ENCODE measurements at places on chromosomes 6 and 20.

DNA sequence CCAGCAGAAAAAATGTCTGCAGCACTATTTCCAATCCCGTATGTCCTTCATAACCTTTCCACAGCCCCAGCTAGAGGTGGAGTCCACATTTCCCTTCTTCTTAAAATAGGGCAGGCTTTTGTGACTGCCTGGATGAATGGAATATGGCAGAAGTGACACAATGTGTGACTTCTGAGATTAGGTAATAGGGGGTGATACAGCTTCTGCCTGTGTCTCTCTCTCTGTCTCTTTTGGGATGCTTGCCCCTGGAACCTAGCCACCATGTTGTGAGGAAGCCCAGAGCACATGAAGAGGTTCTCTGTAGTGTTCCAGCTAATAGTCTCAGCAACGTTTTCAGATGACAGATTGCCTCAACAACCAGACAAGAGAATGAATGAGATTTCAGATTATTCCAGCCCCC, 51.4 kb downstream of the CLIC5 start:
- DNase-seq, result no peak

GRCh38 chr20:9043364-9043763, 25.5 kb upstream of the PLCB4 start:
- DNase-seq, result no peak

DNA sequence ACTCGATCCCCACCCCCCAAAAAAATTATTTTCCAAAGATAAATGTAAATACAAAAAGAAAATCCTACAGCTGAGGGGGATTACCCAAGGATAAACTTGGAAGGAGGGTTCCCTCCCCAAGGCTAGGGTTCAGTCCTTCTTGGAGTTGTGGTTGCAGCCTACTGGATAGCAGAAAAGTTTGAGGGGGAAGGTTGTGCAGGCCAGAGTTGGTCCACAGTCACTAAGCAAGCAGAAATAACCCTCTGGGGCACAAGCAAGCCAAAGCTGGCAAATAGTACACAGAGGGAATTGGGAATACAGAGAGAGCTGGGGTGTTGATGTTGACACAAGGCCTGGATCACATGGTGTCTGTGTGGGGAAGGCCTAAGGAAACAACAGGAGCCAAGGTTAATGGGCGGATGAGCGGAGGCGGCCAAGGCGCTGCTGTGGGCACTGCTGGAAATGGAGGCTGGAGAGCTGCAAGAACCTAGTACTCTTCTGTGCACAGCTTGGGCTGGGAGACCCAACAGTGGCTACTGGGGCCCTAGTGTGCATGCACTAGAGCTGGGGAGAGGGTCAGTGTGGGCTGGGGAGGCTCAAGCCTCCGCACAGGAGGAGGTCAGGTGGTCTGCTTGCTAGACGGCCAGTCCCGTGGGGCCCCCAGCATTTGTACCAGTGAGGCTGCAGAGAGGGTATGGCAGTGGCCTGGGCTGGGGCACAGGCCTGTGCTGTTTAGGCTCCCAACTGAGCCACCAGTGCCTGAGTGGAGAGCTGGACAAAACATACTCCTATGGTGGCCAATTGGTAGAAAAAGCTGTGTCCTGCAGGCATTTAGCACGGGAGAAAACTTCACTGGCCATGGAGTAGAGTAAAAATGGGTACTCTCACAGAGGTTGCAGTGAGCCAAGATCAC, 5.5 kb upstream of the SNRPB start:
- no peak for DNase-seq

DNA sequence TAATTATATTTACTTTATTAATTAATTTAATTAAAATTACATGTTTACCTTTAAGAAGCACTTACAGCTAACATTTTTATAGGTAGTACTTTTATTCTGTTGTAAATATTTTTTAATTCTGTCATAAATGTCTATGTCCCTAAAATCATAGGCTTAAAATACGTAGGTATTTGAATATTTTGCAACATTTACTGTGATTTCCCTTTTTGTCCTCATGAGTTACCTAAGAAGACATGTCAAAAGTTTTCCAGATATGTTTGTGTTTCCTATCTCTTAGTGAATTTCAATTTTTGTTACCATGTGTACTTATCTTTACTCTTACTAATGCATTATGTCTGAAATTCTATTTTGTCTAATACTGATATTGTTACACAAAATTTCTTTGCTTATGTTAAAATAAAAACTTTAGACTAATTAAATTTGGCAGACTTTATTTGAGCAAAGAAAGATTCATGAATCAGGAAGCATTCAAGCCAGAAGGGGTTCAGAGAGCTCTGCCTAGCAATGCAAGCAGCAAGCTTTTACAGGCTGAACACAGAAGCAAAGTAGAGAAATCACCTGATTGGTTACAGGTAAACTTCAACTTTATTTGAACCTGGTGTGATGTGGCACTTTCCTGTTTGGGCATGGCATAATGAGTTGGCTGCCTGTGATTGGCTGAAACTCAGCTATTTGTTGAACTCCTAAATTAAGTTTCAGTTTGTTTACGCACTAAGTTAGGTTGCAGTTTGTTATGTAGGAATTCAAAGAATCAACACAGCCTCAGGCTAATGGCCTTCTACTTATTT, 123.2 kb upstream of the TMEM170B start:
- DNase-seq, result no peak

DNA sequence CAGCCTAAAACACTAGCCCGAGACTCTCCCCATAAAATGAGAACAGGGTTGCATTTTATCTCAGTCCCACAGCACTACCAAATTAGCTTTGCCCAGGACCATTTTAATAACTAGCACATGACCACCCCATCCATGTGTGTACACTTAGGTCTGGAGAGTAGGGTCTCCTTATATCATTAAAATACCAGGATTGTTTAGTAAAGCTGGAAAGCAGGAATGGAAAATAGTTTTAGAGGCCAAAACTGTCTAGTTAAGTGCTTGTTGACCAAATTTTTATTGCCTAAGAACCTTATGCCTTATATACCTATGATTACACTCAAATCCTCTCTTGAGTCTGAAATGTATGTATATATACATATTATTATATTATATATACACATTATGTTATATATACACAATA, 608.4 kb downstream of the HDGFL1 start:
- DNase-seq, result no peak

GRCh38 chr20:43188861-43189553, 699 bp downstream of the PTPRT start:
- no peak for DNase-seq

GRCh38 chr6:124535746-124536145, 426.5 kb upstream of the RNF217 start:
- DNase-seq, result no peak

- DNase-seq, result no peak
Measured at GRCh38 chr6:37569317-37569716, 69.6 kb upstream of the CCDC167 start.

- DNase-seq, result no peak
Measured at GRCh38 chr6:107574856-107575255, 84.9 kb downstream of the SOBP start.

DNA sequence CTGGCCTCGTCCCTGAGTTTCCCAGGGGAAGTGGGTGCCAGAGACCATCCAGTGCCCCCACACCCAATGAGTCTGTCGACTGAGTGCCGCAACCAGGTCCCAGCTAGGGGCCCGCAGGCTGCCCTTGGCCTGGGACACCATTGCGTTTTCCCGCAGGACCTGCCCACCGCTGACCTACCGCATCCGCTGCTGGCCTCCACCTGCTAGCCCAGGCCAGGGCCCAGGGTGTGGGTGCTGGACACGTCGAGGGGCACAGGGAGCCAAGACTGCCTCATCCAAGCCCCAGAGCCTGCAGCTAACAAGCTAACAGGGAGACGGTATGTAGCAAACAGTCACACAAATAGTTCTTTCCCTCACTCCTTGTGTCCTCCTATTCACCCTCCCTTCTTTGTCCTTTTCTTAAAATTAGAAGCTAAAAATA, 97.7 kb downstream of the TMEM242 start:
- DNase-seq, result no peak

DNA sequence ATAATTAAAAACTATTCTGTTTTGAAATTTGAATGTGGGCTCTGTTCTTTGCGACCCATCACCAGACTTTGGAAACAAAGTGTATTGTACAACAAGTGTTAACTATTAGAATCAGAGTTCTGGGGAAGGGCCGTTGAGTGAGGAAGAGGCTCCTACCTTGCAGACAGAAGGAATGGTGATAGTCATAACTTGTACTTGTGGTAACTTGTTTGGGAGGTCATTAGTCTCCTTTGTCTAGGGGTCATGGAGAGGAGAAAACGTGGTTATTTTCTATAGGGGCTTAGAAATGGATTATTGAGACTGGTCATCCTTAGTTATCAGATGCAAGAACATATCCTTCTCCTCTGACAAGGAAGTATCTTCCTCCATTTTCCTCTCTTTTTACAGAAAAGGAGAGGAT, 174.8 kb downstream of the BMP2 start:
- DNase-seq, result no peak

GRCh38 chr6:87319271-87319987, 3.0 kb upstream of the SMIM8 start:
- DNase-seq, result no peak

- DNase-seq, result no peak
Measured at GRCh38 chr20:63073738-63074065, 66.9 kb upstream of the BHLHE23 start.

GRCh38 chr6:15980801-15981200, 148.1 kb upstream of the MYLIP start:
- no peak for DNase-seq

DNA sequence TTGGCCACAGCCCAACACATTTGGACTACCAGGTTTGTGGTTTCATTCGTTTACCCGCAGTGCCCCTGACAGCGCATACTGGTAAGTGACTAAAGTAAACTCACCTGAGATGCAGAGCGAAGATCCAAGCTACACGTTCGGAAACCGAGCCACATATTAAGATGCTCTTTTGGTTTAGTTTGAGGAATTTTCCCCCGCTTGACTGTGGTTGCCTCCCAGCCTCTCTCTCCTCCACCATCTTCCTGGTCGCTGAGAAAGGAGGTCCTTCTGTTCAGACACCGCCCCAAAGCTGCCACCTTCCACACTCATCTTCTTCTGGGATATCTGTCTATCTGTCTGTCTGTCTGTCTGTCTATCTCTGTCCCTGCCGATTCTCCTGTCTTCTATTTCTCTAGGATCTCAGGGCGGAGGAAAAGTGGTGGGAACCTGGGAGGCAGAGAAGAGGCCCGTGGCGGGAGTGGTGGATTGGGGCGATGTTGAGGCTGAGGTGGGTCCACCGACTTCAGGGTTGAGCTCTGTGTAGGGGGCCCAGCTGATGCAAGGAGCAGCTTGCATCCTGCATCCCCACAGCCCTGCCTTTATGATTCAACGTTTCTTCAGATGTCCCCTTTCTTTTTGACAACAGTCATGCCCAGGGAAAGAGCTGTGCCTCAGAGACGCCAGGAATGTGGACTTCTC, 196.9 kb upstream of the ZNF184 start:
- DNase-seq, result no peak

- no peak for DNase-seq
Measured at GRCh38 chr20:39190666-39191570, 228.8 kb downstream of the DHX35 start.

GRCh38 chr6:3415082-3415453, 41.8 kb downstream of the SLC22A23 start:
- DNase-seq, result no peak

- DNase-seq, result no peak
Measured at GRCh38 chr6:4435981-4436445, 300.6 kb upstream of the ECI2 start.

DNA sequence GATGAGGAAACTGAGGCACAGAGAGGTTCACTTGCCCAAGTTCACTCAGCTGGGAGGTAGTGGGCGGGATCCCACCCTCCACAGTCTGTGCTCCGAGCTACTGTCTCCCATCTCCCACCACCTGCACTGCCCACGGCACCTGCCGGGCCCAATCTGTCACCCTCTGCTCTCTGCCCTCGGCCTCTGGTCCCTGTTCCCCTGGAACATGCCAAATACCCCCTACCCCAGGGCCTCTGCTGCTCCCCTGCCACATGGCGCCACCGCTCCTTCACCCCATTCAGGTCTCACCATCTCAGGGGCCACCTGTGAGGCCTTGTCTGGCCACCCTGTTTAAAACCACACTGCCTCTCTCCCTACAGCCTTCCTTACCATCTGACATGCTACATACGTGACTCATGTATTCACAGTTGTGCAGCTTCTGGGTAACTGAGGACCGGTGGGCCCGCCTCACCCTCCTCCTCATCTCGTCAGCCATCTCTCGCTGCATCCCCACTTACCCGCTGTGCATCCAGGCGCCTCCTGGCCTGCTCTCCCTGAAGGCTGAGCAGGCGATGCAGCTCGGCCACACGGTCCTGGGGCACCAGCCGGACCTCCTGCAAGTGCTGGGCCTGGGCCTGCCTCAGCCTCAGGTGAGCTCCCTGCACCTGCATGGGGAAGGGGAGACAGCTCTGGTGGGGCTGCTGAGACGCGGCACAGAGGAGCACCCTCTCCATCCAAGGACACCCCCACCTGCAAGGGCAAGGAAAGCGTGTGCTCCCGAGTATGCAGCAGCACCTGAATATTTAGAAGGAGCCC, 50.6 kb downstream of the GINS1 start:
- DNase-seq, result no peak

GRCh38 chr6:104929353-104929752, 27.6 kb upstream of the LIN28B start:
- DNase-seq, result no peak

GRCh38 chr6:19052219-19052618, 665.1 kb downstream of the RNF144B start:
- DNase-seq, result no peak

- no peak for DNase-seq
Measured at GRCh38 chr6:47075741-47076421, 33.7 kb upstream of the ADGRF1 start.

DNA sequence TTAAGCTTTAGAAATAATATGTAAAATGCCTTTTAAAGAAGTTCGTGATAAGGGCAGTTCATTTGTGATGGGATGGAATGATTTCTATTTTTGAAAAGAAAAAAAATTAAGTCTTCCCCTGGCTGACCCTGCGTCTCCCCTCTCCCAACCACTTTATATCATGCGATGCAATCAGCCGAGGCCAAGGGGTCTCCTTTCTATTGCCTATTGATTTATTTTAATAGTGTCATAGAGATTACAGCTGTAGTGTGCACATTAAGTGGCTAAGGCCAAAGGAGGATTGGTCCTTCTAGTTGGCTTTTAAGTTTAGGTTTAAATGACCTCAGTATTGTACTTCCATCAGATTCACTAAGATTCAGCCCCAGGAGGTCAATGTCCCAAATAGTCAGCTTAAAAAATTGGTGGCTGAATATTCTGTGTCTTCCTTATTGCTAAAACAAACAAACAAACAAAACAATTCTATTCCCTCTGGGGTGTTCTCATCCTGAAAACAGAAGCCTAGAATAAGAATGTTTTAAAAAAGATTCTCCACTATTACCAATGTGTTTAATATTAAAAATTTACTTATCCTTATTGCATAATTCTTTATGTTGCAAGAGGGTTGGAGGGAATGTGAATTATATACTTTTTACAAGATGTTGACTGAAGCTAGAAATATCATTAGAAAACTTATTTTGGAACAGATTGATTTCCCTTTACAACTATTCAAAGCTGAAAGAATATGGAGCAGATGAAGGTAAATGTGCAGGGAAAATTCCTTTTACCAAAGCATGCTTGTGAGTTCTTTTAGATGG, 359.1 kb downstream of the SAMD5 start:
- no peak for DNase-seq

DNA sequence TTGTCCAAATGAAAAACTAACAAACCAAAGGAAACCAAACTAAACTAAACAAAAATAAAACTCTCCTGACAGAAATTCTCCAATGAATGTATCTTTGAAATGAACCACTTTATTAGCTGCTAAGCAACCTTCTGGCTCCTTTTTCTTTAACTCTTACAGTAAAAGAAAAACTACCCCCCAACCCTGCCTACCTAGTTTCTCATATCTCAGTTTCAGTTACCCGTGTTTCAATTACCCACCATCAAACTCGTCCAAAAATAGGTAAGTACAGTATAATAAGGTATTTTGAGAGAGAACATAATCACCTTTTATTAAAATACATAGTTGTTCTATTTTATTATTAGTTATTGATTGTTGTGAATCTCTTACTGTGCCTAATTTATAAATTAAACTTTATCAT, 177.4 kb upstream of the THEMIS start:
- no peak for DNase-seq
